Fibroblast of the aortic adventitia (primary cell): ENCODE measurements at places on chromosomes 2 and 18.

- DNase-seq: peak; percentile 72
Measured at GRCh38 chr2:222613715-222614331, 42.1 kb downstream of the FARSB start.

DNA sequence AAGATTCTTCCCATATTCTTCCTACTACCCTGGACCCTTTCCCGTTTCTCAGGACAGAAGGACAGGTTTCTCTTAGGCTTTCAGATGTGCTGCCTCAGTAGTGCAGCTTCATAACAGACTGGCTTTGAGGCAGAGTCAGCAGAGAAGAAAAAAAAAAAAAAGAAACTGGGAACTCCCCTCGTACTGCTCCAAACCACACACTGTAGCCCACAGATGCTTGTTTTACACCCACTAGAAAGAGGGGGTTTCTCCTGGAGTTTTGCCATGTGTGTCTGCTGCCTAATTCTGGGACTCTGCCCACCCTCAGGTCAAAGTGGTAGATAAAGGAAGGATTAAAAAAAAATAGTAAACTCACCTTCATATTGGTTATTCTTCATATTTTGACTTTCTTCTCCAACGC, 95.9 kb downstream of the NCOA1 start:
- peak; percentile 4 for DNase-seq

DNA sequence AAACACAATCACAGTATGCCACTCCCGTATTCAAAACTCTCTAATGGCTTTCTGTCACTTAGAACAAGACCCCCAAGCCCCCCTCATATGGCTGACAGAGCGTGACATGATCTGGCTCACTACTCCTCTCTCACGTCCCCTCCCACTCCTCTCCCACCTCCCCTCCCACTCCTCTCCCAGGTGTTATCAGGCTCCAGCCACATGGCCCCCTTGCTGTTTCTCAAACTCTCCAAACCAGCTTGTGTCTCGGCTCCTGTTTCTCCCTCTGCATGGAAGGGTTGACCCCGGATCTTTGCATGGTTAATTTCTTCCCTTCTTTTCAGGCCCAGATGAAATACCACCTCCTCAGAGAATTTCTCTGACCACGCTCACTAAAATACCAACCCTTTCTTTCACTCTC, 180.8 kb downstream of the SLC8A1 start:
- no peak for DNase-seq

DNA sequence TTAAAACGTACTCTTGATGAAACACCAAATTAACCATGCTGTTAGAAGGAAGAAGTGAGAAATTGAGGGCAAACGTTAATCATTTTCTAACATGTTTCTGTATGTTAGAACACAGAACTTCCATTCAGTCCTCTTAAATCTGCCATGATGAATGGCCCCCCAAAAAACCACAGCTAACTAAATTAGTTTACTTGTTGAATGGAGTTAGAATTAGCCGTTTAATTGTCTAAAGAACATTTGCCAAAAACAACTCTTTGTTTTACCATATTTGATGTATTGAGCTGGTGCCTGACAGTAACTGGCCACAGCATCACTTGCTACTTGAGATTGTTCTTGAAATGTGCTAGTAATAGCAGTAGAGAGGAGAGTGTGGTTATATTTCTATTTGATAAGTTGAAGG, 12.7 kb downstream of the CCNYL1 start:
- DNase-seq: peak; percentile 33

DNA sequence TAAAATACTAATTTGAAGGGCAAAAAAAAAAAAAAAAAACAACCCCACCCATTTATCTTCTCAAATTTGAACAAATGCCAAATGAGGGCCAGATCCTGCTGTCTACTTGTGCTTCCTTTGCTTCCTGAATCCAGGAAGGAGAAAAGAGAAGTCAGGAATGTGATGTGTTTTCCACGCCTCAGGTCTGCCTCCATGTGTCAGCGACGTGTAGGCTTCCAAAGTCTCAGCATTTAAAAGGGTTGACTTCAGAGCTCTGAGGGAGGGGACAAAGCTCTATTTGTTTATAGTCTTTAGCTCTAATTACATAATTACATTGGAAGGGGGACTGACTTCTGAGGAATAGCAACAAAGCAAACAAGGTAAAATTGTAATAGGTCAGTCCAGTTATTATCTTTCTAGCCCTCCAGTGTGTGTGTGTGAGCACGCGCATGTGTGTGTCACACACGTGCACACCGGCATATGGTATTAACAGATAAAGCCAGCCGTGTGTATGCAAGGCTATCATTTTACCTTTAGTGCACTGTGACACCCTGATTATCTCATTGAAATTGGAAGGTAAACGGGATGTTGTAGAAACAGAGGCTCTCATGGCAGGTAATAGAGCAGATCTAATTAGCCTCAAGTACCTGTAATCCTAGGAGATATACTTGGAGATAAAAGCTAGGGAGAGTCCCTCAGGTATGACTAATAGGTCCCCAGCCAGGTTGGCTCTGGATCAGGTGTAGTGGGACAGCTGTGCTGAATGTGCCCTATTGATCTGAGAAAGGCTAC, 911.4 kb upstream of the ZEB2 start:
- peak; percentile 3 for DNase-seq
